ENCODE measurements at places on chromosomes 3 and 15. TPM values are rescaled to one million over a fixed set of nuclear protein-coding genes. Genes with fewer than 3 reads are reported as not detected.

DNA sequence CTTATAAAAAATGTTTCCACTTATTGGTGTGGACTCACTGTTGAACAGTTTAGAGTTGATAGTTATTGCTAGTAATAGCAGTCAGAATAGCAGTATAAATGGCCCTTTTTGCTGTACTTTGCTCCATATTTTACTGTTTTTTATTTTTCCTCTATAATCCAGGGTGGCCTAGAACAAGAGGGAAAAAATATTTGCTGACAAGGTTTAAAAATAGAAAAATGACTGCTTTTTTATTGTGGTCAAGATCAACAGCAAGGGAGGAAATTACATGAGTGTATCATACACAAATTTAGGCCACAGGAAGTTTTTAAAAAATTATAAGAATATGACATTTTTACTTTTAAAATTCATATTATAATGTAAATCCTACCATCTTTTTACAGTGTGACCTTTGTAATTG is 269.1 kb downstream of the WDR72 start:
- DNase-seq, result no peak

DNA sequence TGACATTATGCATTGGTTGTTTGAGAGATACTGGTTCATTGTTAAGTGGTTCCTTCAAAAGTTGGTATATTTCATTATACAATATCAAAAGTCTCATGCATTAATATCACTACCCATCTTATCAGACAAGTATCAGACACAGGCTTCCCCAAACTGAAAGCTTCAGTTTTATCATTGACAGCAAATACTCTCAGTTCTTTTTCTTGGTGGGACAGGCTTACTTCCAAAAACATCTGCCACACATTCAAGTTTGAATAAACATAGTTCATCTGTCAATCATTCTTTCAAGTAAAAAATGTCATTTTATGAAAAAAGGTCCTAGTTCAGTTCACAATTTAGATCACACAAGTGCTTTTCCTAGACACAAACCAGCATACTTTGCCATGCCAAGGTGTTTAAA is 280.0 kb upstream of the TRIM42 start:
- no peak for DNase-seq

DNA sequence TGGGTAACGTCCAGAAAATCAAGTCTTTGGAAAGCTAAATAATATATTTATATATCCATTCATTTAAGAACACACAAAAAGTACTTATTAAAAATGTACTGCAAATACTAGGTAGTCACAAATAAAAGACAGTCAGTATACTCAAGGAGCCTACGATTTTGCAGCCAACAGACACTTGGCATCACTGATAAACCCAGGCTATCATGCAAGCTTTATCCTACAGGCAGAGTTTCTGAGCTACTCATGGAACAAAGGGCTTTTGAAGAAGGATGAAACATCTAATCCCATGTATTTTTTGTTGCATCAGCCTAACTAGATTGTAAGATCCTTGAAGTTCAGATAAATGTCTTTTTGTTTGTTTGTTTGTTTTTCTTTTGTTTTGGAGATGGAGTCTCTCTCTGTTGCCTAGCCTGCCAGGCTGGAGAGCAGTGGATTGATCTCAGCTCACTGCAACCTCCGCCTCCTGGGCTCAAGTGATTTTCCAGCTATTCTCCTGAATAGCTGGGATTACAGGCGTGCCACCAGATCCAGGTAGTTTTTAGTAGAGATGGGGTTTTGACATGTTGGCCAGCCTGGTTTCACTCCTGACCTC is 319.4 kb upstream of the MDFIC2 start:
- no peak for DNase-seq

- DNase-seq, result no peak
Observed at GRCh38 chr3:52836986-52837385, 2.2 kb upstream of the MUSTN1 start.

DNA sequence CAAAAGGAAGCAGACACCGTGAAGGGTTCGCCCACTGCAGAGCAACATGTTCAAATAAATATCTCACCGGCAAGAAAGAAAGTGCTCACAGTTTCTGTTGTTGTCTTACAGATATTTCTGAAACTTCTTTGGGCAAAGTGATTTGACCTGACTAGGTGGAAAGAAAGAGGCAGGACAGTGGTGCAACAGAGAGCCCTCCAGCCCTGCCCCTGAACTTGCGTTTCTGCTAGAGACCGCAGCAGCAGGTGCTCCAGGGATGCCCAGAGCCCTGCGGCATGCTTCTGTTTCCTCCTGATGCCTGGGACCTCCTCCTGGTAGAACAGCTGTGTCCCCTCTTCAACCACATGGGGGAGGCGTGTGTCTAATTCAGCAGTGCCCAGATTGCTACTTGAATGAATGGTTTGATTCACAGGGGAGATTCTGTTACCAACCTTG is 123.4 kb downstream of the ATP10A start:
- DNase-seq, result no peak

GRCh38 chr15:92763459-92763858 is 107.9 kb upstream of the FAM174B start:
- no peak for DNase-seq

DNA sequence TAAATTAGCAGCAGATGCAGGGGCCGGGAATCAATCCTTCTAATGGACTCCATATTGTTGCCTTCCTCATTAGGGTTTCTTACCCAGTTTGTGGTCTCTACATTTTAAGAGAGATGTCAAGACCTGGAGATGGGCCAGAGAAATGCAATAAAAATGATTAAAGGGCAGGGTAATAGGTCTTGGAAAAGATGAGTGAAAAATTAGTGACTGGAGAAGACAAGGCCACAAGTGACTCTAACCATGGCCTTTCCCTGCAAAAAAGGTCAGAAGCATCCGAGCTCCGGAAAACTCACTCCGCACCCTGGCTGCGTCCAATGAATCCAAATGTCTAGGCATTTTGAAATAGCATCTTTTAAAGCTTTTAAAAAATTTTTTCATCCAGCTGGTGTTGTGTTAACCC is 152.8 kb downstream of the ARRDC4 start:
- no peak for DNase-seq

DNA sequence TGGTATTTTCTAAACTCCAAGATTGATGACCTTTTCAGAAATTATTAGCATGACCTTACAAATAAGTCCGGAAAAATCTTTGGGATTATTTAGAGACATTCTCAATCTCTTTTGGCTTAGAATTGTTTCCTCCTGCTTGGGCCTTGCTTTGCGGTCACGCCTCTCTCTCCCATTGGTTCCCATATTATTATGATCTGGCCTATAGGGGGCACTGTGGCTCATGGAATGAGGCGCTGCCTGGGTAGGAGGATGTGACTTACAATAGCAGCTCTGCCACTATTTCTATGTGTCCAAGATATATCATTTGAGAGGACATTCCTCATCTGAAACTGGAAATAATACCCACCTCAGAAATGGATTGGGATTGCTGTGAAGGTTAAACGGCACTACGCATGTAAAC is 464.9 kb downstream of the MFSD1 start:
- no peak for DNase-seq

Gene MRPL47
- 31.0 TPM for total RNA-seq

Gene ONECUT1
- not detected for total RNA-seq

Gene SEMA6D
- total RNA-seq, result 4.6 TPM

Measured in uterus (tissue), 4 donors.